Lung microvascular endothelial cell (primary cell): ENCODE measurements at places on chromosomes 2 and 18. TPM values are rescaled to one million over a fixed set of nuclear protein-coding genes. Genes with fewer than 3 reads are reported as not detected.

The CFAP221 gene
- not detected in 2 replicates for total RNA-seq

The EVX2 gene
- total RNA-seq: not detected in 2 replicates

The POTEC gene
- total RNA-seq: not detected in 2 replicates

The EFR3B gene
- 0.65 and 1.4 TPM in 2 replicates for total RNA-seq

The THSD7B gene
- total RNA-seq: not detected in 2 replicates

The TUBB8B gene
- not detected in 2 replicates for total RNA-seq

The ABCG5 gene
- not detected in 2 replicates for total RNA-seq

The FBLN7 gene
- total RNA-seq: 0.87 and 2.2 TPM in 2 replicates

The PRKAG3 gene
- total RNA-seq: not detected in 2 replicates
